ENCODE measurements at places on chromosomes 11 and 22.

GRCh38 chr11:60182541-60183330, at the start of gene MS4A6A:
Gene MS4A6A, minus strand, starts transcription at chr11:60183083. Its CDS starts 1,356 bp downstream, at chr11:60181727.
- no peak for DNase-seq

DNA sequence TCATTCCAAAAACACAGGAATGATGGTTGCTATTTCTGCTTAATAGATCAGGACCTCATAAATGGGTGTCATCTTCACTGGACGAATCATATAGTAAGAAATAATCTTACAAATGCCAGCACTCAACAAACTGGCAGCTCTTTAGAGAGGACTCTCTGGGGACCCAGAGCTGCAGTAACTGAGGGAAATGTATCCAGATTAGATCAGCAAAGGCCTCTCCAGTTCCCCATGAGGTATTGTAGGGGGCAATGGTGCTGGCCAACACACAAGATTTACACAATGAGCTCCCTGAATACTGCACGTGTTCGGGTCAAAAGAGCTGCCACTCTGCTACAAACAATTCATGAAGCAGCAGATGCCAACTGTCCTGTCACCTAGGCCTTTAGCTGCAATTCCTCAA, 110.2 kb downstream of the RBFOX2 start:
- DNase-seq: peak; percentile 80

DNA sequence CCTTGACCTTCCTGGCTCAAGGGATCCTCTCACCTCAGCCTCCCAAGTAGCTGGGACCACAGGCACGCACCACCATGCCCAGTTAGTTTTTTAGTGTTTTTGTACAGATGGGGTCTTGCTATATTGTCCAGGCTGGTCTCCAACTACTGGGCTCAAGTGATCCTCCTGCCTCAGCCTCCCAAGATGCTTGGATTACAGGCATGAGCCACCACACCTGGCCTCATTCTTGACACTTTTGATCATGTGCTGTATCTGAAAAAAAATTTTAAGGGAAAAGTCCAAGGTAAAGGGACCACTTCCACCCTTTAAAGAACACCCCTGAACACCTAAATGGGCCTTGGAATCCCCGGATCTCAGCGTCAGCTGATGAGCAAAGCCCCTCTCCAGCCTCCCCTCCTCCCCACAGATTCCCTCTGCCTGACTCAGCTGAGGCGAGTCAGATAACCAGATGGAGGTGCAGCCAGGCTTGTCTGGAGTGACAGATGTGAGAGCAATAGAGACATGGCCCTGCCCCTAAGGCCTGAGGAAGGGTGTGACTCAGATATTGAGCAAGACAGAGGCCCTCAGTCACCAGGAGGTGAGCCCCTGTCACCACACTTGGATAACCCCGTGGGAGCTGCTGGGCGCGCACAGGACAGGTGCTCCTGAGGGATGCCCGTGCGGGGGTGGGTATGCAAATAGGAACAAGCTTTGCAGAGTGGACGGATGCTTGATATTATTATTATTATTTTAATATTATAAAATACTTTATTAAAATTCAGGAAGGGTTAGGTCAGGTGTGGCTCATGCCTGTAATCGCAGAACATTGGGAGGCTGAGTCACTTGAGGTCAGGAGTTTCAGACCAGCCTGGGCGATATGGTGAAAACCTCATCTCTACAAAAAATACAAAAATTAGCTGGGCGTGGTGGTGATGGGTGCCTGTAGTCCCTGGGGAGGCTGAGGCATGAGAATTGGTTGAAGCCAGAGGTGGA, 5.0 kb upstream of the CCDC88B start:
- peak; percentile 61 for DNase-seq

DNA sequence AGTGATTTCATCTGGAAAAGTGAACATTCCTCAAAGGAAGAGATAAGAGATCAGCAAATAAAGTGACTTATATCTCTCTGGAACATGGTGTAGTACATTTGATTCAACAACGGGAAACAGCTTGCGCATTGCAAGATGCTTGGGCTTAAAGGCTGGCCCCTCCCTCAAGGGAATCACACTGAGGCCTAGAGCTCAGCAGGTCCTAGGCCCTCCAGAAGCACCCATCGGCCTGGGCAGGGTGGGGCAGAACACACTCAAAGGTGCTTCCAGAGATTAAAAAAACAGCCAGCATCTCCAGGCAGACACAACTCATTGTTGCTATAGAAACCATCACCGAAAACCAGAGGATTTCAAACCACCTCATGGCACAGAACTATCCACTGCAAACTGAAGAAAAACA, 69.0 kb upstream of the ARFGAP3 start:
- DNase-seq: no peak

DNA sequence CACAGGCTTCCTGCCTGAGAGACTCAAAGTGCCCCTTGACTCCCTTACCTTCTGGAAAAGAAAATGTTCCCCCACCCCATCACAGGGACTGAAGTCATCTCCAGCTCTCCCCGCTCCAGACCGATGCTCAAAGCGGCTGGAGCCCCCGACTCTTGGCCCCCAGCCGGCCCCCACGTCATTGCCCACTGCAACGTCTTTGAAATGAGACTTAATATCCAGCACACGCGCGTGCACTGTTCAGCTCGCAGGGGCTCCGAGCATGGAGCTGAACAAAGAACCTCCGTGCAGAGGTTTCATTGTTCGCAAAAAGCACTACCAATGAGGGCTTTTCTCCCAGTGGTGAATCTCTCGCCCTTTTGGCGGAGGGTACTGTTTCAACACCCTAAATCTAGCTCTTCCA, 313.4 kb upstream of the SORL1-AS1 start:
- DNase-seq: no peak

DNA sequence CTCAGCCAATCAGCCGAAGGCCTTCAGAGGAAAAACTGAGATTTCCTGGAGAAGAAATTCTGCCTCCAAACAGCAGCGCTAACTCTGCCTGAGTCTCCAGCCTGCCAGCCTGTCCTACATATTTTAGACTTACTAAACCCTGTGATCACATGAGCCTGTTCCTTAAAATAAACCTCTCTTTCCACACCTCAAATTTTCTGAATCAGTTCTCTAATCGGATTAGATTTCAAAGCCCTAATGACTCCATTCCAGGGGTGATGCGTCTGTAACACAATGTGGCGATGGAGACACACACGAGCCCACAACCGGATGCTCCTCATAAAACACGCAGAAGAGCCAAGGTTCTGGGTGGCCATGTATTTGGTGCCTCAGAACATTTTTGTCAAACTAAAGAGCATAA, 1371.2 kb downstream of the BRD1 start:
- no peak for DNase-seq

DNA sequence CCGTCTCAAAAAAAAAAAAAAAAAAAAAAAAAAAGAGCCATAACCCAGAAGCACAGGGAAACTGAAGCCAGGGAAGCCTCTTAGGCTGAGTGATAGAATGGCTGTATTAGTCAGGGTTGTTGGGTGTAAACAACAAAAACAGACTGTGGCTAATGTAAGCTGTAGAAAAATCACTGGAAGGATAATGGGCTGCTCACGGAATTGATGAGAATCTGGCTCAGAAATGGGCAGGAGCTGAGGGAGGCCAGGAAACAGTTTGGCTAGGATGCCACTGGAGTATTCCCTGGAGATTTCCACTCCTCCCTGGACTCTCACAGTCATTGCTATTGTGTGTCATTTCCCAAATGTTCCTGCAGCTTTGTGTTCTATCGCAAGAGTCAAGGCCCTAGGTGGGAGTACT, 22.4 kb downstream of the SLC22A6 start:
- no peak for DNase-seq

DNA sequence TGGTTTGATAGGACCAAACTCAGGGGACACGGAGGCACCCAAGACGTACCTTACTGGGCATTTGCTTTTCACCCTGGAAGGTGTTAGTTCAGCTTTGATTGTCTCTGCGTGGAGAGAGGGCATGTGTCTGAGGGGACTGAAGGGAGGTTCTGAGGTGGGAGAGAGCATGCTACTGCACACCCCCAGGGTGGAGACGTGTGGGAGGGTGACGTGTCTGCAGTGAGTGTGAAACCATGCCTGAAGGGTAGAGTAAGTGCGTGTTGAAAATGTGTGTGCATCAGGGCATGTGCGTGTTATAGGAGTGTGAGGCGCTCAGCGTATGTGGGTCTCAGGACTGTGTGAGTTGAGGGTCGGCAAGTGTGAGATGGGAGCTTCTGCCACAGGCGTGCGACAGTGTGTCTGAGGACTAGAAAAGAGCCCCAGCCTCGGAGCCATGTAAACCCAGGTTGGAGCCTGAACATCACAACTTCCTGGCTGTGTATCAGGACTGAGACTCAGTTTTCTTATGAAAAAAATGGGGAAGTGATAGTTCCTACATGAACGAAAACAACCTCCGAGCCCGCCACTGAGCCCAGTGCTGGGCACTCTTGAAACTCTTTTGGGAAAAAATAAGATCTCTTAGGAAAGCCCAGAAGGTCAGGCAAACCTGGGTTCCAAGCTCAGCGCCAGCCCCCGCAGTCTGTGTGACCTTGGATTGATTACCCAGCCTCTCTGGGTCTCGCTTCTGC, 11.8 kb upstream of the KCNJ11 start:
- DNase-seq: no peak

DNA sequence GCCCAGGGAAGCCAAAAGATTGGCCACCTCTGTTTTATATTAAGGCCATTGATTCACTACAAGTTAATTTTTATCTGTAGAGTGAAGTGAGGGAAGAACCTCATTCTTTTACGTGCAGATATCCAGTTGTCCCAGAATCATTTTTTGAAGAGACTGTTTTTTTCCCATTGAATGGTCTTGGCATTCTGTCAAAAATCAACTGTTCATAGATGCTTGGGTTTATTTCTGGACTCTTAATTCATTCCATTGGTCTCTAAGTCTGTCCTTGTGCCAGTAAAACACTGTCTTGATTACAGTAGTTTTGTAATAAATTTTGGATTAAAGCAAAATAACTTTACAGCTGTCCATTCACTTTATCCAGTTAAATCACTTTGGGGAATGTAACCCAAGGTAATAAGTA, 26.8 kb downstream of the WBP2NL start:
- peak; percentile 7 for DNase-seq

DNA sequence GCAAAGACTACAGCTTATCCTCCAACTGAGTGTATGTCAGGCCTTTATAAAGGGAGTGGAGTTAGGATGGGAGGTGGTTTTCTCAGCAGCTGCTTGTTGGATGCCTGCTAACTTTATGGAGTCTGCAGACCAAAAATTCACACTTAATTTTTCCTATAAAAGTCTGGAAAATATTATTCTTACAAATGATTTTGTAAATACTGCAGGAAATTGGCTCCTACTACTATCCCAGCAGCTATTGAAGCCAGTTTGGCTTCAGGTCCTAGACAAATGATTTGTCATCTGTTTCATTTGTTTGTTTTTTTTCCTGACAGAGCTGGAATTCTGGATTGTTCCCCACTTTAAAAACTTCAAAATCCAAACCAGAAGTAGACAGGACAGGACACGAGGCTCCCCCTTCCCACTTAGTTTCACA, 292.5 kb downstream of the TMEM135 start:
- DNase-seq: no peak

GRCh38 chr11:64750361-64751054, 6.6 kb upstream of the RASGRP2 start:
- no peak for DNase-seq

GRCh38 chr11:119258180-119258579, 52.0 kb downstream of the CBL start:
- DNase-seq: no peak

DNA sequence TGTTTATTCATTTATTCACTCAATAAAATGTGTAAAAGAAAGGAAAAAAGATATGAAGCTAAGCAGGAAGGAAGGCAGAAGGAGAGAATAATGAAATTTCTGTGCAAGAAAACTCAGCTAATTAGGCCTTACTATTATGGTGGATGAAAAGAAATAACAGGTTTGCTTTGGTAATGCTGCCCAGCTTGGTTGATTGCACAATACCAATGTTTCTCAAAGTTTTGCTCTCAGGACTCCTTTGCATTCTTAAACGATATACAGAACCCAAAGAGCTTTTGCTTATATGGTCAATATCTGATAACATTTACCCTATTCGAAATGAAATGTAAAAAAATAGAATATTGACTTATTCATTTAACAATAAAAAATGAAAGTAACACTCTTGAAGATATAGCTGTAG, 7.3 kb upstream of the CTSC start:
- no peak for DNase-seq

- peak; percentile 37 for DNase-seq
Measured at GRCh38 chr11:74773476-74773875, 24.8 kb downstream of the RNF169 start.

DNA sequence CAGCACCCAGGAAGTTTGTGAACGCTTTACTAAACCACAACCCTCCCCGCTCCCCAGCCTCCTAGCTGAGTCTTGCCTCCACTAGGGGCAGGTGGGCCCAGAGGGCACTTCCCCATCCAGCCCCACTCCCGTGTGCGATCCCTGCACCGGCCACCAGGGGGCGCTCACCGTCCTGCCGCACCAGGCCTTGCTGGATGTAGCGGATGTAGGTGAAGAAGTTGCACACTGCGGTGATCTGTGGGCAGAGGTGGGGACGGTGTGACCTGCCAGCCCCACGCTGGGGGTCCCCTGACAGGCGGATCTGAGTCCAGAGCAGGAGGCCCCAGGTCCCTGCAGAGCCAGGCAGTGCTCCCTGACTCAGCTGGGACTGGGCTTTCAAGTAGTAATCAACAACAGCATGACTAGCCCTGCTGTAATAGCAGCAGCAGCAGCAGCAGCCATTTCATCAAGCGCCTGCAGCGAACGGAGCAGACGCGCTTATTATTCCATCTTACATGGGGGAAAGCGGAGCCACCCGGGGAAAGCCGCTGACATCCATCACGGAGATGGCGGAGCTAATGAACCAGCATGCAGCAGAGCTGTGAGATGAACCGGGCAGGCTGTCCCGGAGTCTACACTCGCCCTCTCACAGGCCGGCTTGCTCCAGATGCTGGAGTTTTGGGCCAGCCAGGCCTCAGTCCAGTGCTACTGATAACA, 7.9 kb upstream of the FADS3 start:
- DNase-seq: peak; percentile 53

DNA sequence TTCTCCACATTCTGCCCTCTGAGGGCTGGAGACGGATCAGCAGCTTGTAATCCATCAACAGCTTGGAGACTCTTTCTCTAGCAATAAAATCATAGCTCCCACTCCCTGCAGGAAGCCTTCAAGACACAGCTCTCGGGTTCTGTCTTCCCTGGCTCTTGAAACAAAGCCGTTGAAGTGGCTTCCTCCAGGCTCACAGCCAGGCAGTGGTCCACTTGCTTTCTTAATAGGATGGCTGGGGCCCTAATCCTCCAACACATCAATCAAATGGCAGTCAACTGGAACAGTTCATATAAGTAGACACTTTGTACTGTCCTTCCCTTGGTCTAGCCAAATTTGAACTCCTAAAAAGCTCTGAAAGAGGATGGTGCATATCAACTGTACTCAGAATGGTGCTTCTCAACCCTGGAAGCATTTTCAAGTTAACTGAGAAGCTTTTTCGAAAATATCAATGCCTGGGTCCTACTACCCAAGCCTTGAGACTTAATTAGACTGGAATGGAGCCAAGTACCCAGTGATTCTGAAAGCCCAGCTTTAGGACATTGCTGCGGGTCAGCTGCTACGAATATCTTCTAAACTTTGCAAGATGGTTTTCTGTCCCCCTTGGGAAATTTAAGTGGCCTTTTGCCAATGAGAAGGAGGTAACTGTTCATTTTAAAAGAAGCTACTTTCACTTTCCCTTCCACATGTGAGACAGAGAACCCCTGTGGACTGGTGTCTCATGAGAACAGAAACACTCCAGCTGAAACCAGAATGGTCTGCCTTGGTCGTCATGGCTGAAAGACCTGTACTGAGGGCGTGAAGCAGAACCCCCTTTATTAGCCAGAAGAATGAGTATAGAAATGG, 74.7 kb downstream of the SC5D start:
- DNase-seq: no peak
